NCI-H226 (cell line): ENCODE measurements at places on chromosomes 7 and 10.

- peak; percentile 26 for DNase-seq
These were observed 338.5 kb downstream of the MDFIC start for GRCh38 chr7:115260381-115260780.

DNA sequence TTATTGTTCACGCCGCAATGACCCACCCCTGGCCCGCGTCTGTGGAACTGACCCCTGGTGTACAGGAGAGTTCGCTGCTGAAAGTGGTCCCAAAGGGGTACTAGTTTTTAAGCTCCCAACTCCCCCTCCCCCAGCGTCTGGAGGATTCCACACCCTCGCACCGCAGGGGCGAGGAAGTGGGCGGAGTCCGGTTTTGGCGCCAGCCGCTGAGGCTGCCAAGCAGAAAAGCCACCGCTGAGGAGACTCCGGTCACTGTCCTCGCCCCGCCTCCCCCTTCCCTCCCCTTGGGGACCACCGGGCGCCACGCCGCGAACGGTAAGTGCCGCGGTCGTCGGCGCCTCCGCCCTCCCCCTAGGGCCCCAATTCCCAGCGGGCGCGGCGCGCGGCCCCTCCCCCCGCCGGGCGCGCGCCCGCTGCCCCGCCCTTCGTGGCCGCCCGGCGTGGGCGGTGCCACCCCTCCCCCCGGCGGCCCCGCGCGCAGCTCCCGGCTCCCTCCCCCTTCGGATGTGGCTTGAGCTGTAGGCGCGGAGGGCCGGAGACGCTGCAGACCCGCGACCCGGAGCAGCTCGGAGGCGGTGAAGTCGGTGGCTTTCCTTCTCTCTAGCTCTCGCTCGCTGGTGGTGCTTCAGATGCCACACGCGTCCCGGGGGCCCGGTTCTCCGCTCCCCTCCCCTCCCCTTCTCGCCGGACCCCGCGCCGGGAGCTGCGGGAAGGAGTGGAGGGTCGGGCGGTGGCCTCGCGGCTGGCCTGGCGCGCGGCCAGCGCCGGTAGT is at the start of gene CBX3:
Gene CBX3 (plus strand): TSS at position 499 of the 772 bp plus-strand sequence. CDS start 1,254 bp downstream, outside the sequence.
- peak; percentile 85 for DNase-seq

DNA sequence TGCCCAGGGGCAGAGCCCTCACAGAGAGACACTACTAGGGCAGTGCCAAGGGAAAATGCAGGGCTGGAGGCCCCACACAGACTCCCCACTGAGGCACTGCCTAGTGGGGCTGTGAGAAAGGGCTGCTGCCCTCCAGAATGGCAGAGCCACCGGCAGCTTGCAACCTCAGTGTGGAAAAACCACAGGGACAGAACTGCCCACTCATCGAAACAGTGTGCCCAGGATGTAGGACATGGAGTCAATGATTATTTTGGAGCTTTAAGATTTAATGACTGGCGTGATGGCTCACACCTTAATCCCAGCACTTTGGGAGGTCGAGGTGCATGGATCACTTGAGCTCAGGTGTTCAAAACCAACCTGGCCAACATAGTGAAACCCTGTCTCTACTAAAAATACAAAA is 27.5 kb upstream of the MSS51 start:
- DNase-seq = no peak

- no peak for DNase-seq
These were observed 125.8 kb downstream of the ELMO1 start for GRCh38 chr7:37322831-37323230.

- DNase-seq = no peak
These were observed 21.4 kb downstream of the ADCYAP1R1 start for GRCh38 chr7:31073326-31074119.

- no peak for DNase-seq
These were observed 199.8 kb downstream of the ZNF365 start for GRCh38 chr10:62573929-62574328.

GRCh38 chr7:28272461-28272877 is 91.9 kb upstream of the JAZF1 start:
- DNase-seq = no peak

- DNase-seq = peak; percentile 68
These were observed 16.3 kb upstream of the BAMBI start for GRCh38 chr10:28661035-28661434.

DNA sequence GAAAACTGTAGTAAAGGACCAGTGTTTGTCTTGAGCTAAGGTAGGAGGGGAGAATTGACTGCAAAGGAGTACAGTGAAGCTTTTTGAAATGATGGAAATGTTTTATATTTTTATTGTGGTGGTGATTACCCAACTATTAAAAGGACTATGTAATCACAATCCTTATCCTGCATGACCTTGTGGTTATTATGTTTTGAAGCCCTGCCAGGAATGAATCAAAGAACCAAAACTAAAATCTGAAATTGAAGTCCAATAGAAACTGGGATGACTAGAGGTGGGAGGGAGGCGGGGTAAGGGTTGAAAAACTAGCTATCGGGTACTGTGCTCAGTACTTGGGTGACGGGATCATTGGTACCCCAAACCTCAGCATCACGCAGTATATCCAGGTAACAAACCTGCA is 8.2 kb downstream of the CCDC7 start:
- peak; percentile 1 for DNase-seq

DNA sequence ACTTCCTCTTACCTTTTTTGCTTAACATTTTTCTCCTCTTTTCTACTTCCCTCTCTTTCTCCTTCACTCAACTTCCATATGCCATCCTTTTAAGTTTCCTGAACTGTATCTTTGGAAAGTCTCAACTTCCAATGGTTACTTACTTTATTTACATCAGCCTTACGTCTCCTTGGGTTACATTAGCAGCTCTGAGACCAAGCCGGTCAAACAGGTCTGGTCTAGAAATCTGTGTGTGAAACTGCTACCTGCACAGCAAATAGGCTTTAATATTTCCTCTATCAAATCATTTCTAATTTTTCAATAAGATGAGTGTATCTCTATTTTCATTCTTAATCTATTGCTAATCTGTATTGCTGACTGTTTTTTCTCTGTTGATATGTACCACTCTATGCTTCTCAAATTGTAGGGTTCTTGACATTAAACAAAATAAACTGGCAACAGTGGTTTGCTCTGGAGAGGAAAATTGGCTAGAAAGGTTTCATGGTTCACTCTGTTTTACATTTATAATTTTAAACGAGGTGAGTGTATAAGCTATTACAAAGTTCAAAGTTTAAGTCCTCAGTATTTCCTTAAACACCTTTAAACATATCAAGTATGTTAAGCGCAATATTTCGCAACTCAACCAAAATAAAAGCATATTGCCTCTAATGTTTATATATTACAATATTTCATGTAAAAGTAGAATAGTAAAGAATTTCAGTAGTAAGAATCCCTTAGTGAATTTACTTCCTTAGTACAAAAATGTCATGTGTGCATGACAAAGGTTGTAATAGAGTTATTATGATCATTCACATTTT is 3.6 kb upstream of the SEMA3C start:
- no peak for DNase-seq

GRCh38 chr10:16948361-16948760 is 131.1 kb upstream of the RSU1 start:
- no peak for DNase-seq

- peak; percentile 25 for DNase-seq
These were observed 71.0 kb downstream of the SEPTIN7 start for GRCh38 chr7:35871856-35872255.

GRCh38 chr7:106542550-106543220 is 118.3 kb downstream of the CCDC71L start:
- peak; percentile 69 for DNase-seq

DNA sequence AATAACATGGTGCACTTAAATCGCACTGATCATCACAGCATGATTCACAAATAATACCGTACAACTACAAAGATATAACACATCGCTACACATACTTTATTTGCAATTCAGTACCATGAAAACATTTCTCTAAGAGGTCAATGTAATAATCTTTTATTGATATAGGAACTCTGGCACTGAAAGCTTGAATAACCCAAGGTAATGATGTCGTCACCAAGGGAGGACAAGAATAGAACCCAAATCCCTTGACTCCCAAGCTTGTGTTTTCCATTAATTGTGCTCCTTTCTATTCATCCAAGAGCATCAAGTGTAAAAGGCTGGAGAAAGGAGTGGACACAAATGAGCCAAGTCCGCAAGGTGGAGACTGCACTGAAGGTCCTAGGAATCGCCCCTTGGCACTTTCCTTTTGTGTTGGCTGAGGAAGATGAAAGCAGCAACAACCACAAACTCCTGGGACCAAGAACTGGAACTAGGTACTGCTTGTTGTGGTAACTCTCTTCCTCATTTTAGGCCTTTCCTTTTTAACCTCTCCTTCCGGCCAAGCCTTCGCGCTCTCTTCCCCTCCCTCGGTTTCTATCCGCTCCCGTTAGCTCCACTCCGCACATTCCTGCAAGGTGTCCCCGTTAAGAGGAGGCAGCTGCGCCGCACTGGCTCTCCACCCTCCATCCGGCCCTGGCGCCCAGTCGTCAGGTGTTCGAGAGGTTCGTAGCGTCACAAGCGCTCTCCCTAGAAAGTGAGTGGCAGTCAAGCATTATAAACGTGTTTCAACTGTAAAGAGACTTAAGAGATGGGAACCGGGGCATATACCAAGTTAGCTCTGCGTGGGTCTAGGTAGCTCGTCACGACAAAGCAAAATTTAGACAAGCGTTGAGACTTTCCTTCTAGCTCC is 1.0 kb upstream of the CBLL1 start:
- DNase-seq = no peak

- no peak for DNase-seq
These were observed 44.6 kb downstream of the SLC16A12 start for GRCh38 chr10:89490596-89491335.

DNA sequence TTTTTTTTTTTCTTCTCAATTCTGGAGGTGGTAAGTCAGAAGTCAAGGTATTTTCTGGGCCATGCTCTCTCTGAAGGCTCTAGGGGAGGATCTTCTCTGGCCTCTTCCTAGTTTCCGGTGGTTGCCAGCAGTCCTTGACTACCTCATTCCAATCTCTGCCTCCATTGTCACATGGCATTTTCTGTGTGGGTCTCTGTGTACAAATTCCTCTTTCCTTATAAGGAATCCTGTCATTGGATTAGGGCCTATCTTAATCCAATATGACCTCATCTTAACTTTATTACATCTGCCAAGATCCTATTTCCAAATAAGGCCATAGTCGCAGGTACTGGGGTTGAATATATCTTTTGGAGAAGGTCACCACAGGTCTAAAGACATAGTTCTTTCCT is 129.3 kb upstream of the PRR15 start:
- no peak for DNase-seq

- DNase-seq = peak; percentile 82
These were observed 920 bp downstream of the TES start for GRCh38 chr7:116211006-116211912.

- no peak for DNase-seq
These were observed 38.0 kb downstream of the PRKAG2 start for GRCh38 chr7:151838861-151839381.

GRCh38 chr7:51025668-51026067 is 243.0 kb upstream of the GRB10 start:
- no peak for DNase-seq

DNA sequence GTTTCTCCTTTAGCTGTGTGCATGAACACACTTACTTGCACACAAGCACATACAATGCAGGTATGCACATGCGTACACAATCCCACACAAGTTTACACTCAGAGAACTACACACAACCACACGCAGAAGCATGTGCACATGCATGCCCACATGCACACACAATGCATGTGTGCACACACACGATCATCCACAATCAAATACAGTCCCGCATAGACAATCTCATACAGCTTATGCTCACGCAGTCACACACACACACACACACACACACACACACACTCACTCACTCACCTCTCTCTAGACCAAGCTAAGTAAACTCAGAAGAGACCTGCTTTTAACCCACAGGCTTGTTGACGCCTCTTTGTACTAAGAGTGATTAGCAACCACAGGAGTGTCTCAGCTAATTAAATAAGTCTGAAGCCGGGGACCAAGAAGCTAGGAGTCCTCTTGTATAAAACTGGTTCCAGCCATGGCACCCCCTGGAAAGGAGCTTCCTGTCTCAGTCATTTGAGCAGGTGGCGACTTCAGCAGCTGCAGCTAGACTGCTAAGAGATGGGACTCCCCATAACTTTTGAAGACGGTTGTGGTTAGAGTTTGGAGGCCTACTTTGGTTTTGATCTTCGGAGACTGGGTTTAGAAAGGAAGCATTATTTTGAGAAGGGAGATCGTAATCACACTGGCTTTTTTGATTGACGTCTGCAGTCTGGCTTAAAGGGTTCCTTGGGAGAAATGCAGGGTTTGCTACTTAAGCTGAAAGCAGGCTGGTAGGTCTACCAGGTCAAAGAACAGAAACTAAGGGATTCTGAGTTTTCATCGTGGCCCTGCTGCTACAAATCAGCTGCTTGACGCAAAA is 82.3 kb upstream of the ADRB1 start:
- DNase-seq = no peak

- DNase-seq = no peak
These were observed 205.2 kb downstream of the SEC23IP start for GRCh38 chr10:120097766-120098165.

DNA sequence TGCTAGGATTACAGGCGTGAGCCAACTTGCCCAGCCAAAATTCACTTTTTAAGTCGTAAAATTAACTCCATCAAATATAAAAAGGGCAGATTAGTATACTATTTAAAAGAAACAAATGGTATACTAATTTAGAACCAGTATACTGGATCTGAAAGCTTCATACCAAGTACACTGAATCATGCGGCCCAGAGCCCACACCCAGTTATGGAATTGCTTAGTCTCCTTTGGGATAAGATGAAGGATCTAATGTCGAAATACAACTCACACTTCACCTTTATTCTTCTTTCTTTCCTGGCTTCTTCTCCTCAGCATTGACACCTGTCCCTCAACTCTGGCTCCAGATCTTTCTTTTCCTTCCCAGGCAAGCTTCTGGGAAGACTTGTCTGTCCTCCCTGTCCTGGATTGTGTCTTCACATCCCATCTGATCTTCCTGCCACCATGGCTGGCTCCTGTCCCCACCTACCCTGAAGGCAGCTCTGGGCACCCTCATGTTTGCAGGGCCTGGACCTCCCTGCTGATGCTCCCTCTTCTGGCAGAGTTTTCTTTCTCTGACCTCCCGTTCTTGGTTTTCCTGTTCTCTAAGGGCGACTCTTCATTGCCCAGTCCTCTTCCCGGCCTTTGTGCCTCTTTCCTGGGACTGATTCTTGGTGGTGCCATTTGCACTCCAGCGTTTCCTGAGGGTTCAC is 57.8 kb upstream of the CTBP2 start:
- DNase-seq = no peak

DNA sequence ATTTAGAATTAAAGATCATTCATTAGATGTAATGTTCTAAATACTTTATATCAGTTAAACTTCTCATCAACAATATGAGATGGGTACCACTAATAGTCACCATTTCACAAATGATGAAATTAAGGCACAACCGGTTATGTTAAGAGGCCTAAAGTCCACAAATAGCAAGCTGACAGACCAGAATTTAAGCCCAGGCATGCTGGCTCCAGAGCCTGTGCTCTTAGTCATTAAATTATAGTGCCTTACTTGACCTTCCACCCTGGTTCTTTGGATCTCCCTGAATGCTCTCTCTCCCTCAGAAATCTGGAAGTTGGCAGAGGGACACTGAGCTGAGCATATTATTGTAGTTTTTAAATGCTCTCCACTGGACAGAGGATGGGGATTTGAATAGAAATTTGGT is 3.6 kb downstream of the LIPN start:
- no peak for DNase-seq

GRCh38 chr10:49296382-49296781 is 2.6 kb upstream of the C10orf71 start:
- DNase-seq = no peak
